ENCODE measurements at places on chromosomes 11 and 22.

DNA sequence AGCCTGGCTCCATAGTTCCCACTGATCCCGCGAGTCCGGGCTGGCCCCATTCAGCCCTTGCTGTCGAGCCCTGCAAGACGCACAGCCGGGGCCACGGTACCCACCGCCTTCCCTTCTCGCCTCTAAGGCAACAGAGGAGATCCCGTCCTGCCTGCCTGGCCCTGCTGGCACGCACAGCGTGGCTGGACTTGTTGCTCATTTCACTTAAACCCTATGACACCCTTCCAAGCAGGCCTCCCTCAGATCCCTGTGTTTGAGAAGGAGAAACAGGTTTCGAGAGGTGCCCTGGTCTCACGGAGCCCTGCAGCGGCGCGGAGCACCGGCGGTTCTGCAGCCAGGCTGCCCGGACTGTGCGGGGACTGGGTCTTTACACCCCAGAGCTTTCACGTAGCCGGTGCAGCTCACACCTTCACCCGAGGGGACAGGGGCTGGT, 1048.4 kb downstream of the BRD1 start:
- DNase-seq, result no peak

GRCh38 chr11:15114501-15115475, at the start of gene INSC:
INSC (plus strand) TSS chr11:15114923; CDS start chr11:15149175, 34,252 bp downstream.
- peak; percentile 26 for DNase-seq

DNA sequence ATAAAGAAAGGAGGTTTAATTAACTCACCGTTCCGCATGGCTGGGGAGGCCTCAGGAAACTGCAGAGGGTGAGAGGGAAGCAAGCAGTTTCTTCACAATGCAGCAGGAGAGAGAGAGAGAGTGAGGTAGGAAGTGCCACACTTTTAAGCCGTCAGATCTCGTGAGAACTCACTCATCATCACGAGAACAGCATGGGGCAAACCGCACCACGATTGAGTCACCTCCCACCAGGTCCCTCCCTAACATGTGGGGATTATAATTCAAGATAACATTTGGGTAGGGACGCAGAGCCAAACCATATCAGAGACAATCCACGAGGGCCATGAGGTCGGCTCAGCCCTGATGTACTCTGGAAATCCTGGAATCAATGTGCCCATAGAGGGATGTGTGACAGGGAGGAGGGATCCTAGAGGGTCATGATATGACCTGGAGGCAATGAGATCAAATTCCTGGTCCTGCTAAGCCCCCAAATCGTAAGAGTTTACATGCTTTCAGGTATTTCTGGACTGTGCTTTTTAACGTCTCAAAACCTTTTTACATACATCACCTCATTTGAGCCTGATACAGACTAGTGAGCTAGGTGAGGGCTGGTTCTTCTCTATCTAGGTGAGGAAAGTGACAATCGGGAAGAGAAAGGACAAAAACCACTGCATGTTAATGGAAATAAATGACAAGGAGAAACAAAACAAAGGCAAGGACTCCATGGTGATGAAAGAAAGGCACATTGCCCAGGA, 19.5 kb upstream of the RASSF10 start:
- no peak for DNase-seq

GRCh38 chr22:40432157-40432556, 61.8 kb downstream of the SGSM3 start:
- no peak for DNase-seq

DNA sequence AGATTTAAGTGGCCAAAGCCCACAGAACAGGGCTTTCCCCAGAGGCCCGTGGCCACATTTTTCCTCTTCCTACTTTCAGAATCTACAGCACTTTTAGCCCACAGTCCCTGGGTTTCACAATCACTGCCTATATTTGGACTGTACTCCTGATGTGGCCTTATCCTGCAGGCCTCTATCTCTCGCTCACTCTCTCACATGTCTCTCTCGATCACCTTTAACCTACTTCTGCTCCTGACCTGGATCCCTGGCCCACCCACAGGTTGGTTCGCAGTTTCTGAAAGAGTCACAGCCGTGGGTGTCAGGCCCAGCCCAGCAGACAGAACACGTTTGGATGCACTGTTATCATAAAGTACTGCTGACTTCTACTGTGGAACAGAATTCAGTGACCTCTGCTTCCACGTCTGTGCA, 55.5 kb downstream of the LARGE1 start:
- no peak for DNase-seq

DNA sequence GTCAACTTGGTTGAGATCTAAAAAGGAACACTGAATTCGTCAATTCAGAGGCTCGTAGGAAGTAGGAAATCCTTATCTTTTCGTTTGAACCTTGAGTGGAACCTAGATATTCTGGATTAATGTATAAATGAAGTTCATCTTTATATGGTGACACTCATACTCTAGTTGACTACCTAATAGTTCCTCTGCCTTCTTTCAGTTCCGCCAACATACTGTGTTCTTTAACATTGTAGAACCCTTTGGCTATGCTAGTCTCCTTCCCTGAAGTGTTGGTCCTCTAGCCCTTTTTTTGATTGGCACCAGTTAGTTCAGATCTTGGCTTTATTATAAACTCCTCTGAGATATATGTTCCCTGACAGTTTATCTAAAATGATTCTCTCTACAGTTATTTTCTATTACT, 1.5 kb downstream of the ATM start:
- no peak for DNase-seq

DNA sequence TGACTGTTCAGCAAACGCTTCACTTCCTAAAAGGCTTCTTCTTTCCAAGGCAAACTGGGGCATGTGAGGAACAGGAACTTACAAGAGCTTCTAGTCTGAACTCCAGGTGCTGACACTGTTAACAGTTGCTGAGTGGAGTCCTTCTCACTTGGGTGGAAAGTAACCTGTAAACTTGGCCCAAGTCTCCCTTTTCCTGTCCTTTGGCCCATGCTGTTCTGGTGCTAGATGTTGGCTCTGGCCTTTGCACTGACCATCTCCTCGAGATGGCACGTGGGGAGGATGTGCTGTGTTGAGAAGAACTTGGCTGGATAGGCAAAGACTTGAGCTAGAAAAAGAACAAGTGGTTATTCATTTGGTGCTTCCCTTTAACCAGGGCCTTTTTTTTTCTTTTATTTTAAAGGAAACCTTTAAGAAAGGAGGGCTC, 53.6 kb downstream of the PTPRJ start:
- no peak for DNase-seq

GRCh38 chr11:28366549-28367346, 258.6 kb downstream of the METTL15 start:
- no peak for DNase-seq
